ENCODE measurements at places on chromosomes 11 and 22.

DNA sequence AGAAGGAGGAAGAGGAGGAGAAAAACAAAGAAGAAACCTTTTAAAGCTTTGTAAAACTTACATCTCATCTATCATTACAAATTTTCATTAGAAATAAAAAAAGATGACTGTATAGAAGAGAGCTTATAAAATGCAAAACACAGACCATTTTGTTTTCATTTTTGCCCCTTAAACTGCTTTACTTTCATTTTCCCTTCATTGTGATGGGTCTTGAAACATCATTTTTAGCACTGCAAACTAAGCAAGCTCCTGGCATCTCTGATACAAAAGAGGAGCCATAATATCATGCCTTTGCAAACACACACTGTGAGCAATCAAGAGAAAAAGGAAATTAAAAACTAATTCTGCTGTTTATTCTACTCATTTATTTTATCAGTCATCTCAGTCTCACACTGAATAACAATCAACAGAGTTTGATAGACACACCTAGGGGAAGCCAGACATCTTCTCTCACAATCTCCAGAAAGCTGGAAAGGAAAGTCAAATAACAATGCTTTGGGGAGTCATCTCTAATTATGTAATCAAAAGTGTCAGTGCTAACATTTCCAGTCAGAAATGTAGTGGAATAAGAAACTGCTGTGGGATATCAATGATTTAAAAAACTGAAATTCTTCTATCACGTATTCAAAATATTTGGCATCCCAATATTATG lies 467.7 kb upstream of the FAT3 start:
- no peak for DNase-seq

DNA sequence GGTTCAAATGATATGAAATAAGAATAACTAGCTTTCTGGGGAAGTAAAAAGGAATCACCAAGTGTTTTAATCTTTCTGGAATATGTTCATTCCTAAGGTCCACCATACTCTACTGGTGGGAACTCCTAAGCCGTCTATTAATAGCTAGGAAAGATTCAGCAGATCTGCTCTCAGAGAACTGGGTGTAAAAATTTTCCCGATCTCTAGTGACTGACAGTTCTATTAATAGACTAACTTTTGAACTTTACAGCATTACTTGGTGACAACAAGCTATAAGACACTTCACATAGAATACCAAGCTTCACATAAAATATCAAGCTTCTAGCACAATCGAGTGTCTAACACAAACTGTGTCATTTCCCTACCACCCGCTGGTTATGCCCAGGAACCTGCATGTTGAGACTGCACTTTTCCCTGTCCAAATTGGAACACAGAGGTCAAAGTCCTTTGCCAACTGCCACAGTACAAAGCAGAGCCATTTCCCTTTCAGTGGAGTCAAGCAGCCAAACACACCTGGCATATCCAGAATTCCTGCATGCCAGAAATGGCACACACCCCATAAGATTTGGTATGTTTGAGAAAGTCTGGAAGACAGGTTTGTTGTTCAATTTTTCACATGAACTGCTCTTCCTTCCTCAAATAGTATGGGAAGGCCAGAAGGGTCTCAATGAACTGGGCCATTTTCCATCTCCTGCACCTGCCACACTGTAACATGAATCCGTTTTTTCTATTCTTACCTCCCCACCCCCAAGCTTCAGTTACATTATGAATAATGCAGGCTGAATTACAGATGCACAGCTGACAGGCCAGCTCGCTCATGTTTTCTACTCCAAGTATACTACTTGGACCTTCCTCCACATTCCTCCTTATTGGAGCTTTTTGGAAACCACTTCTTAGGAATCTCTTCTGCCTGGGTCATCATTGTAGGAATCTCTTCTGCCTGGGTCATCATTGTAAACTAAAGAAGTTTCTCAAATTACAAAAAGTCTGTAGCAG lies 3.7 kb downstream of the OSBP start:
- DNase-seq = no peak

GRCh38 chr11:79822766-79823165 lies 381.9 kb upstream of the TENM4 start:
- DNase-seq = no peak

DNA sequence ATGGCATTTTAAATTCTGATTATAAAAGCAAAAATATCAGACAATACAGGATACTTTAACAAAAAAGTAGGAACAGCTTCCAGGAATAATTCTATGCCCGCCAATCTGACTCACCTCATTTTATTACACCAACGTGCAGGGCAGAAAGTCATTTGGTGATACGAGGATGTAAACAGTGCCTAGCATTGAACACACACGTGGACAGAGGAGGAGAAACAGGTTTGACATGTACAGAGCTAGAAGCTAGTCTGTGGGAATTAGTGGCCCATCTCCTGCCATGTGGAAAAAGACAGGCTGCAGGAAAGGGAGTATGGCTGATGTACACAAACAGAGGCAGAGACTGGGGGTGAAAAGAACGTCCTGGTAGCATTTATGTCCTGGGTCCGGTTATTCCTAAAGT lies 9.0 kb upstream of the SPINDOC start:
- no peak for DNase-seq

DNA sequence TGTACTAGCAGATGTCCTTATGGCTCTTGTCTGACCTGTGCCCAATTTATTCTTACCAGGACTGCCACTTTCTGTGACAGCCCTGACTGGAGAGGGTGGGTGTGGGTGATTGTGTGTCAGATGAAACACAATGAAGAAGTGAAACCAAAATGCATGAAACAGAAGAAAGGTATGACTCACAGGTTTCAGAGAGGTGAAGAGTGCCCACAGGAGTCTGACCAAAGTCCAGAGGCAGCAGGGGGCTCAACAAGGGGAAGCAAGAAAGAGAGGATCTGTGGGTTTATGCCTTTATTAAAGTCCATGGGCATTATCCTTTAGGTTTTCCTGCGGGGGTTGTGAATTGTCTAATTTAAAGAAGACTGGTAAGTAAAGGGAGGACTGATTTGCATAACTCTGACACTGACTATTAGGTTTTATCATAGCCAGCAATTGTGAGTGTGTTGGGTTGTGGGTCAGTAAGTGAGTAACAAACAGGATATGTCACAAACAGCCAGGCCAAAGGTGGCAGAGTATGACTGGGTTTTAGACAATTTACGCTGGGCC lies 3.9 kb upstream of the OR4C6 start:
- DNase-seq = no peak

DNA sequence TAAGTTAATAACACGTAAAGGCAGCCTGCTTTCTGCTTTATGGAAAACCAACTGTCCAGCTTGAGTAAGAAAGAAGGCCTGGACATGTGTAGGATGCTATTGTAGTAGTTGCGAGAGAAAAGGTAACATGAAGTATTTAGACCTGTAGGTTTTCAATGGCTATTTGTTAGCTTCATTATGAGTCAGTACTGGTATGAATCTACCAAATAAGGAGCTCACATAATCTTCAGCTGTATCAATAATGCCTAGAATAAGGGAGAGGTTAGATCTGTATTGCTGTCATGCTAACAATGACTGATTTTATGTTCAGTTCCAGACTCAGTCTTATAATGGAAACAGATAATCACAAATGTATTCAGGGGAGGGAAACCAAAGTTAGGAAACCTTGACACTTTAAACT lies 550.3 kb downstream of the CNTN5 start:
- DNase-seq = no peak

DNA sequence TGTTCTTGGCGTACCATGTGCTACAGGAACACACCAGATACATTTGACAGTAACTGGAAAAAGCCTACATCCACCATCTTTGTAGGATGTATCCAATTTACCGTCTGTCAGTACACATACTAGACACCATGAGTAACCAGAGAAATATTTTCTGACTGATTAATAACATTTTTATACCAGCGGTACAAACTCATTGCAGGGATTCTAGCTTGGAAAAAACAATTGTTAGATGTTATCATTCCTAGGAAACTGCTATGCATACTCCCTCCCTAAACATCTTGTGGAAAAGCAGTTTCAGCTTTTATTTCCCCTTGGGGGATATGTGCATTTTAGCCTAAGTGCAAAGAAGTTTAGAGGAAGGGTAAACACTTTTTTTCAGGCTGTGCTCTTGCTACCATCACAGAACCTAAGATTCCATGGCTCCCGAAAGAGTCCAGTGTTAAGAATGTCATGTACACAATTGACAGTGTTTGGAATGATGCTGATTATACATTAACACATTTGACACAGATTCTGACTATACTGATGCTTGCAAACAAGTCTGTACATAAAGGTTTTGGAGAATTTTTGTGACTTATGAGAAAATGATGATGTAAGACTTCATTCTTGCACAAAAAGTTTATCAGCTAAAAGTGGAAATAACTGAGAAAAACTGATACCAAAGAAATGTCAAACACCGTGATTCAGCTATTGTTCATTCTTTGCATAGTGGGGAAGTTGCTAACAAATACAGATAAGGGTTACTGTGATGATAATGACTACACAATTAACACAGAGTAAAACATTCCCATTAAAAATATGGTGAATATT lies 23.7 kb downstream of the NCF4 start:
- DNase-seq = no peak

Measured in activated CD4-positive, alpha-beta T cell treated with anti-CD3 and anti-CD28 coated beads, Interleukin-2, amount 50 U/mL, for 48 hours (primary cell).